Glutamatergic neuron (in vitro differentiated cells): ENCODE measurements at places on chromosomes 12 and 14.

DNA sequence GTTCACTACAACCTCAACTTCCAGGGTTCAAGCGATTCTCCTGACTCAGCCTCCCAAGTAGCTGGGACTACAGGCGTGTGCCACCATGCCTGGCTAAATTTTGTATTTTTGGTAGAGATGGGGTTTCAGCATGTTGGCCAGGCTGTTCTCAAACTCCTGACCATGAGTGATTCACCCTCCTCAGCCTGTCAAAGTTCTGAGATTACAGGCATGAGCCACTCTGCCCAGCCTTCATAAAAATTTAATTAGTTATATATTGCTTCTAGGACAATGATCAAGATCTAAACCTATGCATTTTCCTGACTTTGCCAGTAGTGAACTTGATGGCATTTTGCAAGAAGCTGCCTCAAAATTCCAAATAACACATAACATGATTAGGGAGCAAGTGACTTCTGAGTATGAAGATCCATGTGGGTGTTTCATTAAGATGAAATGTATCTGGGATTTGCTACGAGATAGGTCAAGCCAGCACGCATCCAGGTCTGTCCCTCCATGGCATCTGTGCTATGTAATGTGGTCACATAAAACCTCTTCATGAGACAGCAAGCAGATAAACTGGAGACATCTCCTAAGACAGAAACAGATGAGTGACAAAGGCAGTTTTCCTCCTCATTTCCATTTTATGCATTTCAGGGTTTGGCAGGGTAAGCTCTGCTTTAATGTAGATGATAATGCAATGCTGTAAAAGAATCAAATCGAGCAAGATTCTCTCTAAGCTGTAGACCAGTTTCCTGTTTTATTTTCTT, 319.4 kb upstream of the ATP2B1 start:
- no peak for DNase-seq

DNA sequence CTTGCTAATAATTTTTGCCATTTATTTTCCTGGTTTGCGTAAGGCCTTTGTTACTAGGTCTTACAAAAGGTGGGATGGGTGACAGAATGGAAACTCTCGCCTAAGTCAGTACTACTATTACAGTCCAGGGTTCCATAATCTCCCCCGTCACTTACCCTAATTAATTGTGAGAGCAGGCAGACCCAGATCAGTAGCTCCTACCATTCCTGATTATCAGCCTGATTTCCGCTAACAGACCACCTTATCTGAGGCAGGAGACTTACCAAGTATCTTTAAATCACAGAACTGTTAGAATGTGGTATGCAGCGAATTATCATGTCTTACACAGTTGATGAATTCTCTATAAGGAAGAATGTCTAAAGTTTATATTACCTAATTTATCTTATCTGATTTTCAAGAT, 234.7 kb downstream of the FOXN3 start:
- no peak for DNase-seq

DNA sequence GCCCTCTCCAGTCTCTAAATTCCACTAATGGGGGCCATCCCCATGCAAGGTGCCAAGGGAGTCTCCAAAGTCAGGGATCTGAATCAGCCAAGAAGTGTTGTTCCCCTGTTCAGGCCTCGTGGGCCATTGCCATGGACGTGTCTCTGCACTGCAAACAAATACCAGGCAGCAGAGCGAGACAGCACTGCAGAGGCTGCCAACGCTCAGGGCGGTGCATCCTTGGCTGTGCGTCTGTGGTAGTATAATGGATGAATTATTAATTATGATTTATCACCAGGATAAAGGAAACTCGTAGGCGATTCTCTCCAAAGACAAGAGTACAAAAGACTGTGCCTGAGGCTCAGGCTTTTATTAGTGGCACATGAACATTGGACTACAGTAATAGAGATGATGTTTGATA, 122.3 kb upstream of the NTF3 start:
- DNase-seq: no peak

DNA sequence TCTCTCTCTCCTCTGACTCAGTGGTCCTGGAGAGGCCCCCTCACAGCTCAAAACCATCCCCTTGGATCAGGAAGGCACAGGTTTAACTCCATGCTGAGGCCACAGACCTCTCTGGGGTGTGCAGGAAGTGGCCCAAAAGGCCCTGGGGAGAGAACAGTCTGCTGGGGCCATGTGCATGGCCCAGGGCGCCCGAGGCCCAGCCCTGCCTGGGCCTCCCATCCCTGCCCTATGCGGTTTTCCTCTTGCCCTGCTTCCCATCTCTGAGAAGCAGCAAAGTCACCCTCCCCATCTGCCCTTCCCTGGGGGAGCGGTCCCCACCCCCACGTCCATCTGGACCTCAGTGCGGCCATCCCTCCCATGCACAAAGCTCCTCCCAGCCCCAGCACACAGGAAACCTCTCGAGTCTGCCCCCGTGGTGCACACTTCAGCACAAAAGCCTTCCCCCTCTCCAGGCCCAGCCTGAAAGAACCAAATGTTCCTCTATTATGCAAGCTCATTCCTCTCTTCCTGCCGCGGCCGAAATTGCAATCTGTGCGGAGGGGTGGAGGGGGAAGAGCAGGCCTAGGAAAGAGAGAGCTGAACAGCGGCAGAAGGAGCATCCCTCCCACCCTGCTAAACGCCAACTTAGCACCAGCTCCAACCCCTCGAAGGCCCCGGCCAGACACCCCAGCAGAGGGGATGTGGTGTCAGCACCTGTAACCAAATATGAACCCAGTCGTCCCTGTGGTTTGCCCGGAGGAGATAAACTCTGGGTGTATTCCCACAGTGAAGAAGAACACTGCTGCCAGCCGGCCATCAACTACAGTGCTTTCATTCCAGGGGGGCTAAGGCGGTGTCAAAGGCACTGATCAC, 108.5 kb downstream of the SCARB1 start:
- peak; percentile 78 for DNase-seq

DNA sequence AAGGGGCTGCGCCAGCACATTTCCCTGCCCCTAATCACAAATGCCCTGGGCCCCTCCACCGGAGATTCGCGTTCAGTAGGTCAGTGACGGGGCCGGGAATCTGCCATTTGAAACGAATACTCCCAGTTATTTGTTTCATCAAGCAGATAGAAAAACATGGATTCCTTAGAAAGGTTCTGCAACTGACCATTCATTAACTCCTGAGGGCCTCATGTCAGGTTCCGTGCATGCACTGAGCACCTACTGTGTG, 25.6 kb upstream of the UBC start:
- no peak for DNase-seq

DNA sequence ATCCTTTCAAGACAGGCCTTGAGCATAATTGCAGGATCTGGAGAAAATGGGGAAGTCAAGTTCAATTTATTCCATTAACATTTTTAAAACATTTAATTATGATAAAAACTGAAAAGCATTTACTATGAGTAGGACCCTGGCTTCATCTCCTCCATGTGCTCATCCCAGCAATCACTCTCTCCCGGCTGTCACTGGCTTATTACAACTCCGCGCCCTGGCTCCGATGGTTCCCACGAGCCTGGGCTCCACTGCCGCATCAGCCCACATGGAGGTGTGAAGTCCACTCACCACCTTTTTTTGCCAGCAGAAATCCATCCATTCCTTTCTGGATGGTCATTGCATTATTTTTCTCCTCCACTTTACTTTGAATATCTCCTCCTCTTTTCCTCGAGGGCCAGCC, 194.4 kb downstream of the EMP1 start:
- DNase-seq: no peak

DNA sequence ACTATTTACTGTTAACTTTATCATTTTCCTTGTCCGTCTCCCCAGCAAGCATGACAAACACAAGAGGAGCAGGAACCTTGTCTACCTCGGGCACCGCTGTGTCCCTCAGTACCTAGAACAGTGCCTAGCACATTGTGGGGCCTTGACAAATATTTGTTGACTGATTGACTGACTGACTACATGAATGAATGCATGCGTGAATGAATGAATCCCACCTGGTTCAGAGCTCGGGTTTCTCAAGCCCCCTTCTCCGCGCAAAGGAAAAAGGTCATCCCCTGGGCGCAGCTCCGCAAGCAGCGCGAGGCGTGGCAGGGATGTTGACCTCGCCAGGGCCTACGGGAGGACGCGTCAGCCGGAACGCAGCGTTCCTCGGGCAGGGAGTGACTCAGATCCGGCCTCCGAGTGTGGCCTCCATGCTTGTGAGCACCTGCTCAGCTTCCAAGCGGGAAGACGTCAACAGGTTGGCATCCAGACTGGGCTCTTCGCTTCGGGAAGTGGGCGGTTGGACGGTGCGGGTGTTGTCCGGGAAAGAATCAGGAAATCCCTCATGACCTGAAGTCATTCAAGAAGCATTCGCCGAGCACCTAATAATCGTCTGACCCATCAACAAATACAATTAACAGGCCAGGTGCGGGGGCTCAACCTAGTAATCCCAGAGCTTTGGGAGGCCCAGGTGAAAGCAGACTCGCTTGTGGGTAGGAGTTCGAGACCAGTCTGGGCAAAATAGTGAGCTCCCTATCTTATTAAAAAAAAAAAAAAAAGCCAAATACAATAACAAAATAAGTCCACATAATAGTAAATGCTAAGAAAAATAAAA, 13.9 kb upstream of the UBC start:
- no peak for DNase-seq

GRCh38 chr12:47941871-47942613, 21.4 kb upstream of the TMEM106C start:
- DNase-seq: peak; percentile 85

- peak; percentile 65 for DNase-seq
These were observed 48.8 kb downstream of the LRCOL1 start for GRCh38 chr12:132561427-132562156.

- no peak for DNase-seq
These were observed 187.0 kb upstream of the FOXN3 start for GRCh38 chr14:89603938-89604480.

GRCh38 chr14:32512813-32513212, 183.7 kb downstream of the AKAP6 start:
- DNase-seq: no peak

DNA sequence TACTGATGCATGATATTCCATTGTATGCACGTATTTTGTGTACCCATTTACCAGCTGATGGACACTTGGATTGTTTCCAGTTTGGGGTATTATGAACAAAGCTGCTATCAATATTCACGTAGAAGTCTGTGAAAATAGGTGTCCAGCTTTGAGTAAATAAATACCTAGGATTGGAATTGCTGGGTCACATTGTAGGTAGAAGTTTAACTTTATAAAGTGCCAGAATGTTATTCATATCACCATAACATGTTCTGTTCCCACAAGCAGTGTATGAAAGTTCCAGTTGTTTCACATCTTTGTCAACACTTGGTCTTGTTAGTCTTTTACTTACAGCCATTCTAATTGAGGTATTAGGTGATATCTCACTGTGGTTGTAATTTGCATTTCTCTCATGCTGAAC, 108.0 kb upstream of the METAP2 start:
- DNase-seq: no peak

DNA sequence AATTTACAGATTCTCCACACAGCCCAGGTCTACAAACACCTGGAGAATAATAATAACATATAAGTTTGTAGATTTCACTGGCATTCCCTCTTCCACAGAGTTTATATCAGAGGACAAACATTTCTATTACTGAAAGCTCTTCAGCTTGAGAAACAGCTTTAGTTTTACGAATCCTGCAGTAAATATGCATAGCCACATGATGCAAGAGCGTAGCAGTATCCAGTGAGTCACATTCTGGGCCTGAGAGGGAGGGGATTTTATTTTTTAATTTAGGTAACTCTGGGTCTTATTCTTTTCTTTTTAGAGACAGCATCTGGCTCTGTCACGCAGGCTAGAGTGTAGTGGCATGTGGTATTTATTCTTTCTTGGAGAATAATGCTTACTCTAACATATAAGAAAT, 1002.8 kb downstream of the TRHDE start:
- no peak for DNase-seq

DNA sequence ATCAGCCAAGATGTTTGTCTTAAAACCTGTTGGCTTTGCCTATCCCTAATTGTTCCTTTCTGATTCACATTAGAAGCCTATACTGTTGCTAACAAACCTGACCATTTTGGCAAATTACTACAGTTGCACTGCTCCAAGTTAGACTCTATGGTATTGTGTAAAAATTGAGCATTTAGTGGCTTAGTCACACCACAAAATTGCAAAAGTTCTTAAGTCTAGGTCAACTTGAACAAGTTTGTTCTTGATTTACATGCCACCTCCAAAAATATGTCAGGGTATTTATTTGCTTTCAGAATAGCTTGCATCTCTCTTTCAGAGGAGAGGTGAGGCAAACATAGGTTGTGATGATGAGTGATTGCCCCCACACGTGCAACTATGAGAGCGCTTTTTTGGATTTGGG, 27.0 kb upstream of the PTHLH start:
- DNase-seq: no peak

GRCh38 chr14:91269076-91269991, 24.8 kb upstream of the GPR68 start:
- no peak for DNase-seq

DNA sequence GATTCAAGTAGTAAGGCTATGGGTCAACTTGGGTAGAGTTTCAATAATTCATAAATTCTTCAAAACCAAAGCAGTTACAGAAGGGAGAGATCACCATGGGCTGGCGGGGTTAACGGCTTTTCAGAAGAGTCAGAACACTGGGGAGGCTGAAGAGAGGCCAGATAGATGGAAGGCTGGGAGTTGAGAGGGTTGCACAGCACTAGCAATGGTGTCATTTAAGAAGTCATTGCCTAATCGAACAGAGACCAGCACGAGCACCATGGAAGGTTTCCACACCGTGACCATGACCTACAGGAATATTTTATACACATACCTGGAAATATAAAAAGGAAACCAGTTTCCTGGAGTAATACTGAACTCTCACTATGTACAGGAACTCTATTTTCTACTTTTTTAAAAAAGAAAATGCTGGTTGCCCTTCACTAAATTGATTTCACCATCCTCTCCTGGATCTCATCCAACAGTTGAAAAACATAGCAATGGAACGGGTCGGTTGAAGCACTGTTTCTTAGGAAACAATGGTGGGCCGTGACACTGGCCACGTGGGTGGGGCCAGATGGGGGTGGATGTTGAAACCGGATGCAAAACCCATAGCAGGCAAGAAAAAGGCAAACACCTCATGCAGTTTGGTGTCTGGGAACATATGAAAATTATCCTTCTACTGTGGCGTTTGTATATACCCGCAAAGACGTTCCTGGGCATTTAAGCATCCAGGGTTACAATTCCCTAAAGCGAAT, 38.0 kb upstream of the RIN3 start:
- no peak for DNase-seq

DNA sequence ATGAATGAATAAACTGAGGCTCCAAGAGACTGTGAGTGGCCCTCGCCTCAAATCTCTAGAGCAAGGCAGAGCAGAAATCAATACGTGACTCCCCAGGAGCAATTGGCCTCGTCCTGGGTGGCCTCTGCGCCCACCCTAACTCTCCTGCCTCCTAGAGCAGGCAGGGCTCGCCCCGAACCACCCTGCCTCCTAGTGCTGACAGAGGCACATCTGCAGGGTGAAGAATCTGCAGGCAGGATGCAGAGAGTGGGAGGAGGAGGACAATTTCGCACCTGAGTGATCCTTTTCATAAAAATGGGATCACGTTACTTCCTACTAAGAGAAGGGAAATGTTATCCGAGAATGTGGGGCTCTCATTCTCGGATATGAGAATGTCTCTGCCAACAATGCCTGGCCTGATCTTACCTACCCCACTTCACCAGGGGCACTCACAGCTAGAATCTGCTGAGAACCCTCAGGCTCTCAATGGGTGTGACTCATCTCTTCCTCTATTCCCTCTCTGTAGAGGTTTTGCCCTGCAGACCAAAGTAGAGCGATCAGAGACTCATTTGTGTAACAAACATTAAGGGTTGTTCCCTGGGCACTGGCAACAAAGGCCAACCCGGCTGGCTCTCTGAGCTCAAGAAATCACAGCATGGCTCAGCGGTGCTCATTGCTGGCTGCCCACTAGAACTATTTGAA, 61.7 kb upstream of the BCL2L14 start:
- no peak for DNase-seq
